ENCODE measurements at places on chromosomes 7 and 10.

- DNase-seq, result no peak
Measured at GRCh38 chr7:50779427-50779826, 3.3 kb downstream of the GRB10 start.

DNA sequence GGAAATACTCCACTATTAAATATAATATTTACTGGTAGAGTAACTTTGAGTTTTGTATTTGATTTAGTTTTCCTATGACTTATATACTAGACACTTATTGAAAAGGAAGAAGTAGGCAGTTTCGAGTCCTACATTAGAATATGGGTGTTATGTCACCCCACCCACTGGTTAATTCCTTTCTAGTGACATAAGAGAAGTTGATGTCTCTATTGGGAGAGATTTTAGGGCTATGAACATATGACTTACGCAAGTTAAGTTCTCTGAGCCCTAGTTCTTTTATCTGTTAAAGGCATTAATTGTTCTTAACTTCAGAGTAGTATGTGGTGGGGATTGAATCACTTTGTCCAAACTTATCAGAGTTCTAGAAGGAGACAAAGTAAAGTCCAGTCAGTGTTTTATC is 30.5 kb downstream of the CPED1 start:
- DNase-seq, result no peak

DNA sequence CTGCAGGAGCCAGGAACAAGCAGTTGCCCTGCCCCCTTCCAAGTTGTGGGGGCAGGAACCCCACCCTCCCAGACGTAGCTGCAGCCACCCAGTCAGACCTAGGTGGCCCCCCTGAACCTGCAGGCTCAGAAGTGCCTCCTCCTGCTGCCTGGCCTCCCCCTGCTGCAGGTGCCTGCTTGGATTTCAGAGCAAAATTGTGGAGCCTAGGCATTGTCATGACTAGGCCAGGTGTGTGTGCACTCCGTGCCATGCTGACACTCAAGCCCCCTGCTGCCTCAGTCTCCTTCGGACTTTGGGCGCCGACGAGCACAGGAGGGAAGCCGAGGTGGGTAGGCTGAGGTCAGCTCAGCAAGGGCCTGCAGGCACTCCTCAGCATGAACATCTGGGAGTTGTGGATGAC is 733.9 kb upstream of the ZWINT start:
- no peak for DNase-seq

- DNase-seq, result no peak
Measured at GRCh38 chr7:111264111-111264868, 173.4 kb downstream of the LRRN3 start.

DNA sequence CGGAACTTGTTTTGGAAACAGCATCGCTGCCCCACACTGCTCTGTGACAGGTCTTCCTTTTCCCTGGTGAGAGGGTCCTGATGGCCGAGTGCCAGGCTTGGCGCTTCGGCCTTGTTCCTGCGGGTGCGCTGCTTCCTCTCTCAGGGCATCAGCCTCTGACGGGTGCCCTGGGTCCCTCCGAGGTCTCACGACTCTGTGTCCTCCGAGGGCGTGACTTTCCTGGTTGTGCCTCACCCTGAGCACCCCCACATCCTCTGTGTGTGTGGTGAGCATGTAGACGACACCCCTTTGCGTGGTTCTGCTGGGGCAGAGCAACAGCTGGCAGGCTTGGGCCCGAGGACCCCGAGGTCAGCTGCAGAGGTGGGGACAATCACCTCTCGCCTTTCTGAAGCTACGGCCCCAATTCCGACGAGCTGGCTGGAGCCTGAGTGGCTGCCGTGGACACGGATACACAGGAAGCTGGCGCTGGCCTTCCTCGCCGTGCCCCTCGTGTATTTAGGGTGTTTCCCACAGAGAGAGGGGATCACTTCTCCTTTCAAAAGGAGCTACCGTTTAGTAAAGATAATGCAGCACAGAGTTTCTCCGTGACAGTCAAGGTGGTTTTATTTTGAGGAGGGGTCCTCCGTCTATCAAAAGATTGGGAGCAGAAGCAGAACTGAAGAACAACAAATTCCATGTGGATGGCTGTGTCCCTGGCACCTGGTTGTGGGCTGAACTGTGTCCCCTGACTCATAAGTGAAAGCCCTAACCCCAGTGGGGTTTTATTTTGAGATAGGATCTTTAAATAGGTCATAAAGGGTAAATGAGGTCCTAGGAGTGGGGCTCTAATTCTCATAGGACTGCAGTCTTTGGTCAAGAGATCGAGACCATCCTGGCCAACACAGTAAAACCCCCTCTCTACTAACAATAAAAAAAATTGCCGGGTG is 36.2 kb upstream of the PITRM1 start:
- no peak for DNase-seq

GRCh38 chr7:158475679-158476052 is 112.0 kb downstream of the PTPRN2 start:
- no peak for DNase-seq

DNA sequence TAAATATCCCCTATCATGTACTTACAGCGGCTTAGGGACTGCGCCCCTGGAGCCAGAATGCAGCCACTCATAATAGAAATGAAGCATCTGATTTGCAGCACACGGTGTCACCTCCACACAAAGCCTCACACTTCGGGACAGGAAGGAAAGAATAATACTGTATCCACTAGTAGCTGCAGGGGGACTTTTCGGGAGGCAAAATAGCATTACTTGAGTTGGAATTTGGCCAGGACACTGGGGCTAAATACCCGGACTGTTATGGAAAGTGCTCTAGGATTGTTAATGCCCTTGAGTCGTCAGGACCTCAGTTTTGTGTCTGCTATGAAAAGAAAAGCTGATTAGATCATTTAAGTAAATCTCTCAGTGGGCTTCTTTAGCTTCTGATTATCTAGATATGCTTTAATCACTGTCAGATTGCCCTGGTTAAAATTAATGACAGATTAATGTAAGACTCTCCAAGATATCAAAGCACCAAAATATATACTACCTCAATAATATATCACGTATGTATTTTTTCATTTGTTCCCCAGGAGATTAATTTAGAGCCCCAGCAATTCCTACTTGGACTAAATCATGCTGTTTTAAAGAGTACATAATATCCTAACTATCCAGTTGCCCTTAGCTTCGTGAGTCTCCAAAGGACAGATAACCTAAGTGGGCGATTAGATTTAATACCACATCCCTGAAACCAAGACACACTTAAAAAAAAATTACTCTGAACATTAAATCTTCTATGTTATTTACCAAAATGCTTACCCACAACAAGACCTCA is 173.0 kb upstream of the NEBL start:
- DNase-seq, result no peak

- DNase-seq, result no peak
Measured at GRCh38 chr7:73779517-73779916, 9.4 kb upstream of the CLDN3 start.

DNA sequence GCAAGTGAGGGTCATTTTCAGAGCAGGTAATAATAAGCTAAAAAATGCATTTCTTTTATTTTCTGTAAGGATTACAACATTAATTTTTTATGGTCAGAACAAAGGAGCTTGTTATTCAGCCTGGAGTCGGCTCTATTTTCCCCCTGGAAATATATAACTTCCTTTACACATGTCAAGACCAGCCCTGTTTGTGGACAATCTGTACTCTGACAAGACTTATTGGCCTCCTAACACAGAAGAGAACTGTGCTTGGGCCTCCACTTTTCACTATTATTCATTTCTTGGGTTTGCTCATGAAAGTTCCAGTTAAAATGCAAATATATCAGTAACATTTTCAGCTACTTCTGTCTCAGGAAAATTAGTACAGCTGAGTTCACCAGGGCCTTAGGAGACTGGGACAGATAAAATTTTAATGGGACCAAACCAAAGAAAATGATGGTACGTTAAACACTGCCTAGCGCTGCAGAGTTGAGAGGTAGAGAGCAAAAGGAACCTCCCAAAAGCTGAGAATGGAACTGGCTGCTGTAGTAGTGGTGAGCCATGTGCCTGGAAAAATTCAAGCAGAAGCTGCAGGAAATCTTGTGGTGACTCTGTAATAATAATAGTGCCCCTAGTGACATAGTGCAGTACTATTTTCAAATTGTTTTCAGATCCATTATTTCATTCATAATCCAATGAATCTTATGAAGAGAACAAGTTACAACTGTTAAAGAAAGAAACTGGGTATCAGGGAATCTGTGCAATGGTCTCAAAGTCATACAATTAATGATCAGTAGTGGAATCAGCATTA is 227.2 kb upstream of the KIAA1217 start:
- no peak for DNase-seq

- no peak for DNase-seq
Measured at GRCh38 chr10:48890888-48891850, 48.5 kb downstream of the LRRC18 start.

DNA sequence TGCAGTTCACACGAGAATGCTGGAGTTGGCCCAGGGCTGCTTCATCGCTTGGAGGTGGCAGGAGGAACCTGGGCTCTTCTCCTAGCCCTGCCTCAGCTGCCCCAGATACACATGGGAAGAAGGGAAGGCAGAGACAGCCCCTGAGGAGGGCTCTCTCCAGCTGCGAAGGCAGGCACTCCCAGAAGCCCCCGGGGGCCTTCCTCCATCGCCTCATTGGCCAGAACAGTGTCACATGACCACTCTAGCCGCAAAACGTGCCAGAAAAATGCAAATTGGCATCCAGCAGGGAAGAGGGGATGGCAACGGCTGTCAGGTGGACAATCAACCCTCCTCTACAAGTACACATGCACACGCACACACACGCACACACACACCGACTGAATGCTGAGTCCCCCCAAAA is 217.8 kb upstream of the FRMD4A start:
- DNase-seq, result no peak

DNA sequence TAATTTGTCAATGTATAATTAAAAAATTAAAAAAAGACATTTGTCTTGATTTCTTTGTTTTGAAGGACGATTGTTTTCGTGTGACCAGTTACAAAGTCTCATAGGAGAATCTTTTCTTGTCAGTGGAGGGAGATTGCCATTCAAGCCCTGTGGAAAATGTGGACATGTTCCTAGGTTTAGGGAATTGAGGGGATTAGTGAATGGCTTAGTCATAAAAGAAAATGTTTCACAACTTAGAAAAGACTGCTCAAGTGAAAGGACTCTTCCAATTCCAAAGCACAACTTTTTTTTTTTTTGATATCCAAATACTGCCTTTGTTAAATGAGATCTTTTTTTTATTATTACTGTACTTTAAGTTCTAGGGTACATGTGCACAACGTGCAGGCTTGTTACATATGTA is 140.7 kb upstream of the HABP2 start:
- DNase-seq, result no peak

- no peak for DNase-seq
Measured at GRCh38 chr10:117694190-117694589, 151.6 kb downstream of the EMX2 start.

- DNase-seq, result no peak
Measured at GRCh38 chr10:7611909-7612308, 54.9 kb downstream of the ITIH5 start.

- DNase-seq, result no peak
Measured at GRCh38 chr7:45682358-45682735, 108.2 kb downstream of the ADCY1 start.

- no peak for DNase-seq
Measured at GRCh38 chr10:78813998-78814399, 254.8 kb upstream of the ZMIZ1 start.

DNA sequence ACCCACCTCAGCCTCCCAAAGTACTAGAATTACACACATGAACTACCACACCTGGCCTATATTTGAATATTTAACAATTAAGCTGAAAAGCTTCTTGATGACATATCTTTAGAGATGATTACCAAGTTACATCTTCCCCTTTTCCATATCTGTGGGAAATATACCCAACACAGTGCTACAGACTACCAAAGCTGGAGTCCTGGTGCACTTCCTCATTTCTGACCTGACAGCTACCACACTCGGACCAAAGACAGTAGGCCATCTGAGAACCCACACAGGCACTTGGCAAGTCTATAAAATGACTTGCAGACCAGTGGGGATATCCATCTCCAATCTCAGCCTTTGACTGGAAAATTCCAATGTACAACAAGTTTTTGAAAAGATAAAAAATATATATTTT is 270.4 kb upstream of the KLF14 start:
- no peak for DNase-seq

- no peak for DNase-seq
Measured at GRCh38 chr7:25060487-25061055, 64.5 kb downstream of the CYCS start.

GRCh38 chr7:36923943-36924436 is 199.7 kb upstream of the AOAH start:
- no peak for DNase-seq

- no peak for DNase-seq
Measured at GRCh38 chr10:30047430-30047829, 12.0 kb downstream of the JCAD start.

GRCh38 chr10:125840955-125841354 is 17.6 kb downstream of the BCCIP start:
- no peak for DNase-seq

- no peak for DNase-seq
Measured at GRCh38 chr7:41103331-41103730, 599.6 kb downstream of the INHBA start.

DNA sequence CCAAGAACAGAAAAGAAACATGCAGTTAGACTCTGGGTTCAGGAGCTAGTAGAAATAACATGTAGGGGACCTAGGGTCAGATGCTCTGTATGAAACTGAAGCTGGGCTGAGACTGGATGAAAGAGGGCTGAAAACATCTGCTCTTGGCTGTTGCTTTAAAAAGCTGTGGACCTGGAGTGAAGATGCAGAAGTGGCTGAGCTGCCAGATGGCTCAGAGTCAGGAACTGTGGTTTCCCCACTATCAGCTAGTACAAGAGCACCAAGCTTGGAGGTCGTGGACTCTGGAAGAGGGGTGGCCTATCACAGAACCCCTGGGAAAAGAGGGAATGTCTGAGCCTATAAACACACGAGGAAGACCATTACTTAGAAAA is 5.9 kb downstream of the ADK start:
- no peak for DNase-seq

DNA sequence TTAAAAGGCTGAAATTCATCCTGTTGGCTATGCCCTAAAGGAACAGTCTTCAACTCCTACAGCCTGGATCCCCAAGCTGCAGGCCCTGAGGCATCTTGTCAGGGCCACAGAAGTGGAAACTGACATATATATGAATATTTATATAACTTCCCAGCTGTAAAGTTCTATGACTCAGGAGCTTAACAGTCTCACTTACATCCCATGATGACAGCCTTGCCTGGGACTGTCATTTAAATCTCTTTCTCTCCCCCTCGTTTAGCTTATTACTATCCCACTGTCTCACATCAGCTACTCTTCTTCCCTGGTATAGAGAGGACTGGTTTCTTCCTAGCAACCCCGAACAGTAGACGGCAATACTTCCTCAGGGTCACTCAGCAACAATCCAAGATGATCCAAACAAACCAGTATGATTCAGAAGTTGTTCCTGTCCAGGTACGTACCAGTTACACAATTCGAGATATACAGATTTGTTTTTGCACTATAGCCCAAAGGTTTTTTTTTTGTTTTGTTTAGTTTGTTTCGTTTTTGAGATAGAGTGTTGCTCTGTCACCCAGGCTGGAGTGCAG is 22.7 kb downstream of the KIAA1549 start:
- DNase-seq, result no peak

DNA sequence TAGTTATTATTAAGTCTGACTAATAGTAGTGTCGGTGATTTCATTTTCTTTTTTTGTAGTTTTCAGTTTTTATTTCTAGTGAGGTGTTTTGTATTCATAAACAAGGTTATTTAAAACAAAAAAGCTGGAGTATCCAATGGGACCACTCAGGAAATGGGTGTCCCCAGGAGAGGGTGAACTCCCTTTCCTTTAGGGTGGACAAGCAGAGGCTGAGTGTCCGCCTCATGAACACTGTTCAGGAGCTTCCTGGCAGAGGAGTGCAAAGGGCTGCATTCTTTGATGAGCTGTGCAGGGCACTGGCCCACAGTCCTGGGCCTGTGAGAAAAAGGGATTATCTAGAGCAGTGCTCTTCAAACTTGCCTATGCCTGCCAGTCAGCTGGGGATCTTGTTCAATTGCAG is 56.0 kb downstream of the ADAMTS14 start:
- DNase-seq, result no peak

- peak; percentile 1 for DNase-seq
Measured at GRCh38 chr10:128081222-128081621, 45.0 kb downstream of the MKI67 start.
